ENCODE measurements at places on chromosomes 3 and 15.
A peak's percentile ranks its signal among the peaks of the same experiment; 100 is the strongest.

- DNase-seq, result no peak
Measured at GRCh38 chr15:68565726-68566125, 13.1 kb upstream of the CORO2B start.

DNA sequence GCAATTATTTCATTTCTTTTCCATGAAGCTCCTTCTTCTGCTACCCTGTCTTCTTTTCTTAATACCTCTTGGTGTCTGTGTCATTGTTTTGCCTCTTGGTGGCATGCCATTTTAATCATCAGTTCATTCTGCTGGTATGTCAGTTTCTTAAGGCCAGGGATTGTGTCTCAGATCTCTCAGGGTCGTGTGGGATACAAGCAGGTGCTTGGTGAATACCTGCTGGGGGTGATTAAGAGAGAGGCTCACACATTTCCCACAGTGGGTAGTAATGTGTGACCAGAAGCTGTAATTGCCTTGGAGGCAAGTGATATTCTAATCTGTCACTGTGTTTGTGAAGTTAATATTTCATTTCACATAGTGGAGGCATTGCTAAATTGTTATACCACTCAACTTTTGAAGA is 361.4 kb upstream of the TRIM42 start:
- DNase-seq, result no peak

GRCh38 chr3:177994976-177995375 is 541.3 kb upstream of the KCNMB2 start:
- DNase-seq, result no peak

- peak; percentile 89 for DNase-seq
Measured at GRCh38 chr3:170703121-170703588, 117.3 kb upstream of the SLC7A14 start.

DNA sequence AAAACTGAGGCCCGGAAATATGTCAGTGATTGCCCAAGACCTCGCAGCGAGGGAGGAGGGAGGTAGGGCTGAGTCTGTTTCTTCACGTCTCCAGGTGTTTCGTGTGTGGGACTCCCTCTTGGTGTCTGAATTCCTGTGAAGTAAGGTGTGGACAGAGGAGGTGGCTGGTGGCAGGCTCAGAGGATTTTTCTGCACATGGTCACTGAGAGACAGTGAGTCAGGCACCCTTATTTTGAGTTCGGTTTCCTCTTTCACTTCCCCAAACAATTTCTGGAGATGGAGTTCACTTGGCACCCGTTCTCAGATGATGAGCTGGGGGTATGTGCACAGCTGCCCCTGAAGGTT is 46.3 kb upstream of the VPS8 start:
- no peak for DNase-seq
